Stimulated activated CD4-positive, alpha-beta T cell treated with anti-CD3 and anti-CD28 coated beads, Interleukin-12 subunit alpha, Interleukin-12 subunit beta, amount 100 ng/mL, for 4 hours (primary cell): ENCODE measurements at places on chromosomes 11 and 22.

GRCh38 chr11:19375440-19375839 is 134.7 kb upstream of the E2F8 start:
- DNase-seq = no peak

DNA sequence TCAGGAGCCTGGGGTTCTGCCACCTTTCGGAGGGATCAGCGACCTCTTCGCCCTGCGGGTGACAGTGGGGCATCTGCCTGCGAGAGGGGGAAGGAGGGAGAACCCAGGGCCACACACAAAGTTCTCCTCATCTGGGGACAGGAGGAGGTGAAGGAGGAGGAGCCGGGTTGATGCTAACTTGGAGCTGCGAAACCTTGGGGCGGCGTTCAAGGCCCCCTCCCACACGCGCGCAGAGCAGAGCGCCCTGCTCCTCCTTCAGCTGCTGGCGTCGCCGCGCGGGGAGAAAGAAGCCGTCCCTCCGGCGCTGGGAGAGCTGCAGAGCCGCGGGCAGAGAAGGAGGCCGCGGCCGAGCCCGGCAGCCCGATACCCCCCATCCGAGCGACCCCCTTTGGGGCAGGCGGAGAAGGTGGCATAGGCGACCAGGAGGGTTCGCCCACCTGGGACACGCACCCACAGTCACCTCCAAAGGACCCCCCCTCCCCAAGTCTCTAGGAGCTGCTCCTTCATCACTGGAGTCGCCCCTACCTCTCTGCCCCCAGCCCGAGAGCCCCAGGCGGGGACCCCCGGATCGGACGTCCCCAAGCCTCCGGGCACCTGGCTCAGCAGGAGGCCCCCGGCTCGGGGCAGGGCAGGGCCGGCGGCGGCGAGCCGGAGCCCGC is at the start of gene RASD2:
Gene RASD2 (plus strand): TSS at position 237 of the 659 bp plus-strand sequence. CDS start 5,979 bp downstream, outside the sequence.
- DNase-seq = peak; percentile 51

DNA sequence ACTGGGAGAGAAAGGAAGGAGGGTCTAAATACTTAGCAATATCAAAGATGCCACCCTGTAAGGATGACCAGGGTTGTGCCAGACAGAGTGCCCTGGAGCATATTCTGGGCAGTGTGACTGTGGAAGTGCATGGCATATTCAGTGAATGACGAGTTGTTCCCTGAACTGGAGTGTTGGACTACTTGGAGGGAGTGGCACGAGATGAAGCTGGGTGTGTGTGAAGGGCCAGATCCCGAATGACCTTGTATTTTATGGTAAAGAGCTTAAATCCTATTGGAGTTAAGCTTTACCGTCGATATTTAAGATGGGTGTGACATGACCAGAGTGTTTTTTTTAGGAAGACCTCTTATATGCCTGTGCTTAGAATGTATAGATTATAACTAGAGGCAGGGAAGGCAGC is 48.8 kb downstream of the STIM1 start:
- no peak for DNase-seq

GRCh38 chr11:78961247-78961646 is 386.6 kb upstream of the NARS2 start:
- DNase-seq = no peak

- no peak for DNase-seq
Observed at GRCh38 chr22:32476281-32477195, 1.9 kb downstream of the FBXO7 start.

- DNase-seq = no peak
Observed at GRCh38 chr22:45866646-45867117, 110.3 kb downstream of the WNT7B start.

- DNase-seq = no peak
Observed at GRCh38 chr22:36589856-36590255, 60.9 kb upstream of the EIF3D start.

DNA sequence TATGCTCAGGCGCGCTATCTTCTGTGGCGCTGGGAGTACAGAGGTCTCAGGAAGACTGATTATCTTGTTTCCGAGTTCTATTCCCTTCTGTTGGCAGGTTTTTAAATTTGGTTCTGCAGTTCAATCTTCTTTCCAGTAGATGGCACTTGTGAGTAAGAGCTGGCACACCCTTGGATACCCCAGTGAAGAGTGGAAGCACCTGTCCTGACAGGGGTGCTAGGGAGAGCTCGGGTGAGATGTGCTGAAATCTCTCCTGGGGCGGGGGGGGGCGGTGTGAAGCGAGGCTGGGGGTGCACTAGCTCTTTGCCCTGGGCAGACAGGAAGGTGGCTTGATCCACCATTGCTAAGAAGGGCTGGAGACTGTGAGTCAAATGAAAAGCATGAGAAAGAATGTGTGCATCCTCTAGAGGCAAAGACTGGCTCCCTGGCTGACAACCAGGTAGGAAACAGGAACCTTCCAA is 679.9 kb upstream of the CCDC179 start:
- no peak for DNase-seq

DNA sequence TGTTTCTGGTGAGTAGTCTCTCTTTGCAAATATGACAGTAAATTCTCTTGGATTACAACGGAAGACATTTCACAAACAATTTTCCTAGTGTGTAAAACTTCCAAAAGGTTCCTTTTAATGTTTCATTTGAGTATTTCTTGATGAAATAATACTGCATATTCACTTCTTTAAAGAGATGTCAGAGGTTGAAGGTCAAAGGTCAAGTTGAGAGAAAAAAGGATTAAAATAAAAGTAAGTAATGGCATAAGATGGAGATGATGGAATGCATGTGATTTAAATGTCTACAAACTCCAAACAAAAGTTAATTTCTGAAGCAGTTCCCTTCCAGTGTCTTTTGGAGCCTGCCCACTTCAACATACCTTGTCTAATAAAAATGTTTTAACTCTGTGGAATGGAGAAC is 40.7 kb downstream of the APOL5 start:
- DNase-seq = no peak

GRCh38 chr11:81886406-81887075 is 847.1 kb downstream of the FAM181B start:
- no peak for DNase-seq

DNA sequence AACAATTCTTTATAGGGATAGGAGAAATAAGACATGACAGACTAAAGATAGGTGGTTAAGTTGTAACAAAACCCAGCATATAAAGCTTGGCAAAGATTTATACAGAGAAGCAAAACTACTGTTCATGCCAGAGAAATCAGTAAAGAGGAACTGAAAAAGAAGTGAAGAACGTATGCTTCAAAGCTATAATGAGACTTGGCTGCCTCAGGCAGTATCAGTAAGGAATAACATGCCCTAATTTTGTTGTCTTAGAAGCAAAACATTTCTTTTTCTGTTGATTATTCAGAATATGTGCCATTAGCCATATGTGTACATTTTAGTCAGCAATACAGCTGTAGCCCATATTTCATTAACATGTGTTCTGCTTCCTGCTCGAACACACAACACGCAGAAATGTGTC is 403.2 kb downstream of the NELL1 start:
- no peak for DNase-seq

DNA sequence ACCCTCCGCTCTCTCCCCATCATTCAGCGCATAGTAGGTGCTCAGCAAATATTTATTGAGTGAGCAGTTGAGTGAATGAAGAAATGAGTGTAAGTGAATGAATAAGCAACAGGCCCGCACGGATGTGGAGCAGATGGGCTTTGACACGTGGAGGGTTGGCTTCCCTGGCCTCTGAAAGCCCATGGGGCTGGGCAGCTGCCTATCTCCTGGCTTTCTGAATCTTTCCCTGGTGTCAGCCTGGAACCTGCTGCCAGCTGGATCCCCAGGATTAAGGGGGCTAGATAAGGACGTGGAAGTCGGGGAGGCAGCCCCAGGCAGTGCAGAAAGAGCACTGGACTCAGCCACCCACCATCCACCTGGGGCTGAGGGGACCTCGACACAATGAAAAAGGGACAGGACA is 12.6 kb downstream of the IL2RB start:
- DNase-seq = no peak

DNA sequence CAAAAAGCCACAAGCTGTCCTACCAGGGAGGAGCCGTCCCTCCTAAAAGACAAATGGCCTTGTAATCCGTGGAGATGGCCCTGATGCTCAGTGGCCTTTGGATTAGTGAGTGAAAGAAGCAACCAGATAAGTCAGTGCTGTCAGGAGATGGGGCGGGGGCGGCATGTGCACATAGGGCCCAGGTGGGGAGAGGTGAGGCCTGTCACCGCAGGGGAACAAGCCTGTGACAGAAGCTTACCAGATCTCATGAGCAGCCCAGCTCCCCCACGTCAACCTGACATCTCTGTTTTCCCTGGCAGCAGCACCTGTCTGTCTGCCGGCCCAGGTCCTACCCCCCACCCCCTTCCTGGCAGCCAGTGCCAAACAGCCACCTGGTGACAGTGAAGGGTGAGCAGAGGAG is 162.6 kb downstream of the BUD13 start:
- DNase-seq = no peak

DNA sequence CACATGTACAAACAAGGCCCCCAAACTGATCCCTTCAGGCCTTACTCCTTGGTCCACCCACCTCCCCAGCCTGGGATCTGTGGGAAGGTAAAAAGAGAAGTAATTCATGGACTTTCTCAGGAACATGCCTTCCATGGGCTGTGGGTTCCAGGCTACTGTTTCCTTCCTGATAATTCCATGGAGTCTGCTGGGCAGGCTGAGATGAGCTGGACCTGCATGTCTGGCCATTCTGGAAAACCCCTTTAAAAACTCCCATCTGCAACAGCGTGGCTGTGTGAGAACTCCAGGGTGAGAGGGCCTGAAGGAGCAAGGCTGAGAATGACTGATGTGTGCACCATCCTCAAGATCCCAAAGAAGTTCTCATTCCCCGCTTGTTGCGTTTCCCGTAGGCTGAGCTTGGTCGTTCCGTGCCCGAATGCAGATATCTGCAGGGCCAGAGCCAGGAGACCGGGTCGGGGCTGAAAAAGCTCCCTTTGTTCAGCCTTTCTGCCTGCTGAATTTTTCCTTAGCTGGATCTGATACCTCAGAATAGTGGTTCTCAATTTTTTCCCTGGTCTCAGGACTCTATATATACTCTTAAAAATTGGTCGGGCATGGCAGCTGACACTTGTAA is 72.9 kb downstream of the NAT10 start:
- DNase-seq = no peak

DNA sequence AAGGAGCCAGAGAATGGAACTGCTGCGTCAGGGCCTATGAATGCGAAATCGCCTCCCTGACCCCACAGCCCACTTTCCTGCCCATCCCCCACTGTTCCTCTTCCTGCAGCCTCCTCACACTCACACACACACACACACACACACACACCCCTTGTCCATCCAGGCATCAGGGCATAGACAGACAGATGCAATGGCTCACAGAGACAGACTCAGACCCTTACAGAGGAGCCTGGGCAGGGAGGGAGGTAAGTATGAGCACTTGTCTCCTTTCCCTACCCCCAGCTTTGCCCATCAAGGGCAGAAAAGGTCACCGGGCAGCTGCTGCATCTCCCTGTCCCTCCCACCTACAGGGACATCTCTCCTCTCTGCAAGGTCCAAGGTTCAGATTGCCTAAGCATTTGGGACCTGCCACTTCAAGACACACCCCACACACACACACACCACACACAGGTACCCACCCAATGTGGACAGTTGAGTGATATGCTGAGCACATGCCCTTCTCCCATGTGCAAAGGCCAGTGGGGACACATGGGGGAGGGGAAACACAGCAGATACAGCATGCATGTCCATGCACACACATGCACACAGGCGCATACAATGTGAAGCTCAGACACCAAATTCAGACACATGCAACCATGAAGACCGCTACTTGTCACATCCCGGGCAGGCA is 2.0 kb upstream of the NRXN2 start:
- no peak for DNase-seq

DNA sequence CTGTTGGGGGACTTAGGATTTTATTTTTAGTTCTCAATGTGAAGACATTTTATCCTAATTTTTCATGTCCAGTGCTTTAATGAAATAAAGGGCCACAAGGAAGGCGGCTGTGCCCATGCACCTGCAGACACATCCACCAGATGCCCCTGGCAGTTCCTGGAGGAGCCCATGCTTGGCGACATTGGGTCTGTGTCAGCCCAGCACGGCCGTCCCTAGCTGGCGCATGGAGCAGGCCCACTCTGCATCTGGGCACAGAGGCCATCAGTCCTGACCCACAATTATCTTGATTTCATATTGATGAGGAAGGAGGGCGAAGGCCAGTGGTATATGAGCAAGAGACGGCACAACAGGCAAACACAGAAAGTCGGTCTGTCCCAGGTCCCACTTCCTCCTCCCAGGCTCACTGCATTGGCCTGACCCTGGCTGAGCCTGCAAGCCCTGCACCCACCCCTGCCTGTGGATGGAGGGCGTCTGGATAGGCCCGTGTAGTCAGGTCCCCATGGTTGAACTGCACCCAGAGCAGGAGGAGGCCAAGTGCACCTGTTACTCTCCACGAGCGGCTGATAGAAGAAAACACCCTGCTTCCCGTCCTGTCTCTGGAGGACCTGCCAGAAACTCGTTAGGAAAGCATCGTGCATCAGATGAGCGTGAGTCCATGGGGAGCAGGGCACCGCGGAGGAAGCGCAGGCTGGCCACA is 296.9 kb downstream of the BRD1 start:
- DNase-seq = no peak

GRCh38 chr11:83941050-83941449 is 654.9 kb upstream of the CCDC90B start:
- no peak for DNase-seq

DNA sequence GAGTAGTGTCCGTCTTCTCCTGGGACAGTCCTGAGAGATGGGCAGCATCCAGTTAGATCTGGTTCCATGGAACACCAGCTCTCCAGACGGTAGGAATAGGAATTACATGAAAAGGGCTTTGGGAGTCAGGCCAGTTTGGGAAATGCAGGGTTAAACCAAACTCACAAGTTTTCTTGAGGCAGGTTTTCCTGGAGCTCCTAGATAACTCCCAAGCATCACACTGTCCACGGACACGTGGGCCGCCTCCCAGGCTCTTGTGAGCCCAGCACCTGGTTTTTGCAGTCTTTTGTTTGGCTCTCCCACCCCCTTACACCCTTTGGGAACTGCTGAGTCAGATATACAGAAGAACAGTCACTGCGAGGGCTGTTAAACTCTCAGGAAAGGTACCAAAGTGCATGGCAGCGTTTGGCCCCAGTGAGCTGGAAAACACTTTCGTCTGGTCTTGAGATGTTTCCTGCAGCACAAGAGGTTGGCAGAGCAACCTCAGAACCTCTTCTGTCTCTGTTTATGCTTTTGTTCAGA is 90.0 kb downstream of the BCR start:
- no peak for DNase-seq

DNA sequence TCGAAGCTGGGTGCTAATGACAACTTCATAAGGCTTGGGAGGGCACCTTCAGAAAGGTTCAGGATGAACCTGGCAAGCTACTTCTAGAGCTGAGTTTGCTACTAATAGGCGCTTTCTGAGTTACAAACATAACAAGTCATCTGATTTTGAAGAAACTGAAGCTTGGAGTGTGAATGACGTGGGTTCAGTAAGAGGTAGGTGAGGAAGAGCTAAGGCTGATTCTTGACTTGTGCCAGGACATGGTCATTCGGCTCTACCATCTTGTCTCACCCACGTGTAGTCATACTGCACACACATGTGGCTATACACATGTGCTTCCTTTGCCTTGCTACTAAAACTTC is 56.4 kb downstream of the SWAP70 start:
- DNase-seq = no peak
